H4 (cell line): ENCODE measurements at places on chromosomes 5 and 9.

DNA sequence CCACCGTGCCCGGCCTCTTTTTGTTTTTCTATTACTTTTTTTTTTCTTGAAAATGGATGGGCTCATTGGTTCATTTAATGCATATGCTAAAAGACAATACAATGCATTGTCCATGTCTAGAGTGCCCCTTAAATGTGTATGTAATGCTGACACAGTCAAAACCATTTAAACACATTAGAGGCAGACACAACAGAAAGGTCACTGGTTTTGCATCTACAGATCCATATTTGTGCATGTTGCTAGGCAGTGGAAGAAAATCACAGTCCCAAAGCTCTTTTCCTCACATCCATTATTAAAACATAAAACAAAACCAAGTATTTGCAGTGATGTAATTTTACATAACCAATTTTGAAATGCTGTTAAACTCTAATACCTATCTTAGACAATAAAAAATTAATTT, 389.0 kb downstream of the TAF11L14 start:
- DNase-seq, result no peak

GRCh38 chr5:154993461-154993860, 20.1 kb upstream of the KIF4B start:
- DNase-seq, result no peak

DNA sequence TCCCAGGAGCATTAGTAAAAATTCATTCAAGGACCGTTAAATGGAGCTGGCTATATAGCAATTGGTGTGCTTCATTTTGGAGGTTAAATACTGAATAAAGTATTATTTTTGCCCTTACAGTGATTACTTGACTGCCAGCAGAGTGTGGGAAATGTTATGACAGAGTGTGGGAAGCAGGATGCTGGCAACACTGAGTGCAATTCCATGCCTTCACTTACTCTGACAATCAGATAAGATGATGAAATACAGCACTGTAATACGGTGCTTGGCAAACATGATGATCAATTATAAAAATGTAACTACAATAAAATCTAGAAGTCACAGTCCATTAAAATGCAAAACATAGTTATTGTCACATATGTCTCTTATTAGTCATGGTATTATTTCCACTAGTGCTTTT, 651.3 kb downstream of the PTPRD start:
- no peak for DNase-seq

- DNase-seq, result no peak
Measured at GRCh38 chr9:90860382-90860781, 58.8 kb downstream of the SYK start.

DNA sequence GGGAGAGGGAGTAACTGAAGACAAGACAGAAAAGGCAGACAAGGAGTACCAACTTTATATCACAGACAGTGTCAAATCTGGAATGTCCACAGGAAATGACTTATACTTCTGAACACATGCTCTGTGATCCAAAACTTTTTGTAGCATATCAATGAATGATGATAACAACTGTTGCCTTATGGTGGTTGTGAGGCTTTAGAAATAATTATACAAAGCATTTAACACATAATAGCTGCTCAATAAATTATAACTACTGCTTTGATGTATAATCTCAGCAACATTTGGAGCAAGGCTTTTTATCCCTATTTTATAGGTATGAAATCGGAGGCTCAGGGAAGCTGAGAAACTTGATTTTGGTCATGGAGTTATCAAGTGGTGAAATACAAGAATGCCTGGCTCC, 3.3 kb upstream of the ASTN2 start:
- DNase-seq, result no peak

DNA sequence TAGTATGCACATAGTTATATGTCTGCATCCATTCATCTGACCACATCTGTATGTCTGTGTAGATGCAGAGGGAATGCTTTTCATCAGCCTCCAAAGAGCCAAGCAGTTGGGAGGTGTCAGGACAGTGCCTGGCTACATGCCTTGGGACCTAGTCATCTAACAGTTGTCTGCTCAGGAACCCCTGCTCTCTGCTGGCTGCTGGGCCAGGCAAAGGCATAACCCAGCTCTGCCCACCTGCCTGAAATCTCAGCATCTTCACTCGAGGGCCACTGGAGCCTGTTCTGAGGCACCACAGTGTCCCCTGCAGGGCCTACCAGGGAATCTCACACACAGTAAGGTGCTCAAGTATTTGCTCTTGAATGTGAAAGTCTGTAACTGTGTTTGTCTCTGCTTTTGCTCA, 3.7 kb downstream of the C9orf50 start:
- DNase-seq, result peak; percentile 44

DNA sequence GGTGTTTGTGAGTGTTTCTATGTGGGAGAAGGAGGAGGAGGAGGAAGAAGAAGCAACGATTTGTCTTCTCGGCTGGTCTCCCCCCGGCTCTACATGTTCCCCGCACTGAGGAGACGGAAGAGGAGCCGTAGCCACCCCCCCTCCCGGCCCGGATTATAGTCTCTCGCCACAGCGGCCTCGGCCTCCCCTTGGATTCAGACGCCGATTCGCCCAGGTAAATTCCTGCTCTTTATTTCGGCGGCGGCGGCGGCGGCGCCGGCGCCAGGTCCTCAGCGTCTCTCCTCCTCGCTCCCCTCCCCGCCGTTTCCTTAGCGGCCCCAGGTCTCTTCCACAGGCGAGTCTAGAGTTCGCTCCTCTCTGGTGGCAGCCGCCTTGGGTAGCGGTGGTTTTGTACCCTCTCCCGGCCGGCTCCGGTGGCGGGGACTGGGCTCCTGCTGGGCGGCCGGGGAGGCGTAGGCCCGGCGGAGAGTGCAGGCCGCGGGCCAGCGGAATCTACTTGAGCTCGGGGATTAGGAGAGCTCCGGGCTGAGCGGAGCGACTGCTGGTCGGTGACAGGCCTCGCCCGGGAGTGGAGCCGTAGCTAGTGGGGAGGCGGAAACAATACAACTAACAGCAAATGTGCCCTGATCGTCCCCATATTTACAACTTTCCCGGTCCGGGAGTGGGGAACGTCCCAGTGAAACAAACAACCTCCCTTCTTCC, 547 bp downstream of the NIPBL start:
- peak; percentile 22 for DNase-seq

- DNase-seq, result peak; percentile 67
Measured at GRCh38 chr9:87640385-87640795, 85.5 kb upstream of the CTSL start.

DNA sequence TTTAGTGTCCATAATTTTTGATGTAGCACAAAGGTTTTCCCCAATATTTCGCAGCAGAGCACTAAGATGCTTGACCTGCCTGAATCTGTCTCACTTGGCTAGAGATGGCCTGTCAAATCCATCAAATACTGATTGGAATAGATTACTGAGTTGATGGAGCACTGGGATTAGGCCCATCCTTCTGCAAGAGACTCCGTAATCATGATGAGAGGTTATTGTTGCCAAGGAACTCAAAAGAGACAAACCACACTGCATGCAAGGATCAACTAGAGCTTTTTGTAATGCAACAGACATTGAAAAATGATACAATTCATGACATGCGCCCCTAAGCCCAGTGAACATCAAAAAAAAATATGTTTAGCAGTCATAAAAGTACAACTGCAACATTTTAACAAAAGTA, 585.3 kb upstream of the GRAMD2B start:
- no peak for DNase-seq

DNA sequence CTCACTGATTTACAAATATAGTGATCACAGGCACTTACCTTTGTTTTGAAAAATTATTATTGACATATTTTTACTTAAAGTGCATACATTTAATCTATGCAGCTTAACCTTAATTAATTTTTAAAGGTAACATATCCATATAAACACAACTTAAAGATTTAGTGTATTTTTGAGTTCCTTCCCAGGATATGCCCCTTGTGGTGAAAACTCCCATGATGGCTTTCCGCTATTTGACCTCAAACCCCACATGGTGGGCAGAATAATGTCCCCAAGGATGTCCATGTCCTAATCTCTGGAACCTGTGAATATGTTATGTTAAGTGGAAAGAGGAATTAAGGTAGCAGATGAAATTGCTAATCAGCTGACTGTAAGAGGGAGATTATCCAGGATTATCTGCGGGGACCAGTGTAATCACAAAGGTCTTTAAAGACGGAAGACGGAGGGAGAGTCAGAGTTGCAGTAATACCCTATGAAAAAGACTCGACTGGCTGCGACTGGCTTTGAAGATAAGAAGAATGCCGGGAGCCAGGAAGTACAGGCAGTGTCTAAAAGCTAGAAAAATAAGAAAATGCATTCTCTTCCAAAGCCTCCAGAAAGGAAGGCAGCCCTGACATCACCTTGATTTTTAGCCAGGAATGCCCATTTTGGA, 193.9 kb downstream of the ICE1 start:
- DNase-seq, result no peak

DNA sequence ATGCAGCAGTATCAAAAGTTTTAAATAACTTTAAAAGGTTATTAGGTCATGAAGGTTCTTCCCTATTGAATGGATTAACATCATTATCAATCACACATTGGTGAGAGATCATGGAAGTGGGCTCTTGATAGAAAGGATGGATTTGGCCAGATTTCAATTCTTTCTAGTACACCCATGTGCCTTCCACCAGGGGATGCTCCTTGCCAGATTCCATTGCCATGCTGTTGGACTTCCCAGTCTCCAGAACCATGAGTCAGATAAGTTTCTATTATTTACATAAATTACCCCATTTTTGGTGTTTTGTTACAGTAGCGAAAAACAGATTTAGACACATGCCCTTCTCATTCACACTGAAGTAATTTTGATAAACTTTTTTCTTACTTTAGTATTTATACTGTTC, 1010.6 kb upstream of the C9orf72 start:
- no peak for DNase-seq

- DNase-seq, result no peak
Measured at GRCh38 chr5:116672203-116672602, 97.6 kb upstream of the SEMA6A start.

DNA sequence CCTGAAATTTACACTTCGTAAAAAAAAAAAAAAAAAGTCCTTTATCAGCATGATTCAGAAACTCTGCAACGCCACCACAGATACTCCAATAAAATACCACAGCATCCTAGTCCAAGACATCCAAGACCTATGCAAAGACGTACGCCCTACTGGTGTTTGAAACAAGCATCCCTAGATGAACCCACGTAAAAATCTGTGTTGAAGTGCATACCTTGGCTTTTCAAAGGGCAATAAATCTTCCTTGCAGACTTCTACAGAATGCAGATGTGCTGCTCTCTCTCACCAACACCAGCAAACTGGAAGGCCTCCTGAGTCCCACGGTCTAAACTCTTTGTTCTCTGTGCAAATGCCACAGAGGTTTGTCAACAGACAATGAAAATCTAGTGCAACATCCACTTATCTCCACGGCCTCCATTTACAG, 38.8 kb downstream of the MYO10 start:
- DNase-seq, result peak; percentile 92

DNA sequence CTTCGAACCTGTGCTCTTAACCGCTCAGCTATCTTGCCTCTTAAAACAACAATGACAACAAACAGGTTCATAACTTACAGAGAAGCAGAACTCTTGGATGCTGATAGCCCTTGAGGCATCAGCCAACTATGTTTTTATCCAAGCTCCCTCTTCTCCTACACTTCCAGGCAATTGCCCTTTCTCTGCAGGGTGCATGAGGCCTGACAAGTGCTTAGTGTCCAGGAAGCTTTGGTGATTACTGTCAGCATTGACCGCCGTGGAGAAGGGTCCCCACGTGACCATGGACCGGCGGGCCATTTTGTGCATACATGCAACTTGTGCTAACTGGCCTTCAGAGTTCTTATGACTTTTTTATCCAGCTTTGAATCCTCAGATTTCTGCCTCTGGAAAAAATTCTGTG, 71.2 kb downstream of the ADCY2 start:
- no peak for DNase-seq

GRCh38 chr9:90169490-90169889, 473.1 kb downstream of the DIRAS2 start:
- no peak for DNase-seq

- no peak for DNase-seq
Measured at GRCh38 chr5:64655596-64655995, 34.7 kb upstream of the SHISAL2B start.

- DNase-seq, result no peak
Measured at GRCh38 chr5:150057996-150058395, 28.4 kb downstream of the CSF1R start.

DNA sequence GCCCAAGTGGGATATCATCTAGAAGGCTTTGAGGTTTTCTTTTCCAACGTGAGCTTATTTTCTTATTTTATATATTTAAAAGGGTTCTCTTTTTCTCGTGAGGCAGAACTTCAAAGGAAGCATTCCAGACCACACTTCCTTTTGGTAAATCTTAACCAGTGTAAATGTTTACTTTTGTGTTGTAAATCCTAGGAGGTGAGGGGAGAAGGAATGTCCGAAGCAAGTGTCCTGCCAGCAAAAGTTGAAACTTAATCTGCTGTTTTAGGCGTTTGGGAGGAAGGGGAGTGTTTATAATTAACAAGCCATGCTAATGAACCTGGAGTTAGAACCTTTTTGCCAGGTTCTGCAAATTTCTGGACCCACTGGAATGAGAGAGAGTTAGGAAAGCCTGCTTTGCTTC, 37.9 kb downstream of the WWC1 start:
- DNase-seq, result no peak
